NCI-H2081 (cell line): ENCODE measurements at places on chromosomes 16 and 17.

DNA sequence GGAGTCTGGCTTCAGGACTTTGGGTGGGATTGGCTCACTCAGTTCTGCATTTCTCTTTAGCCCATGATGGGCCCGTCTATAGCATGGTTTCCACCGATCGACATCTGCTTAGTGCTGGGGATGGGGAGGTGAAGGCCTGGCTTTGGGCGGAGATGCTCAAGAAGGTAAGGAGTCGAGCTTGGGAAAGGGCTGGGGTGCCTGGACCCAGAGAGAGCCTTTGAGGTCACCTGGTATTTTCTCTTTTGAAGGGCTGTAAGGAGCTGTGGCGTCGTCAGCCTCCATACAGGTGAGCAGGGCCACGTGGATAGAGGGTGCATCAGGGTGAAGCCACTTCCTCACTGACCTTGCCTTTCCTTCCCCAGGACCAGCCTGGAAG is 2.2 kb downstream of the THOC6 start:
- no peak for DNase-seq

DNA sequence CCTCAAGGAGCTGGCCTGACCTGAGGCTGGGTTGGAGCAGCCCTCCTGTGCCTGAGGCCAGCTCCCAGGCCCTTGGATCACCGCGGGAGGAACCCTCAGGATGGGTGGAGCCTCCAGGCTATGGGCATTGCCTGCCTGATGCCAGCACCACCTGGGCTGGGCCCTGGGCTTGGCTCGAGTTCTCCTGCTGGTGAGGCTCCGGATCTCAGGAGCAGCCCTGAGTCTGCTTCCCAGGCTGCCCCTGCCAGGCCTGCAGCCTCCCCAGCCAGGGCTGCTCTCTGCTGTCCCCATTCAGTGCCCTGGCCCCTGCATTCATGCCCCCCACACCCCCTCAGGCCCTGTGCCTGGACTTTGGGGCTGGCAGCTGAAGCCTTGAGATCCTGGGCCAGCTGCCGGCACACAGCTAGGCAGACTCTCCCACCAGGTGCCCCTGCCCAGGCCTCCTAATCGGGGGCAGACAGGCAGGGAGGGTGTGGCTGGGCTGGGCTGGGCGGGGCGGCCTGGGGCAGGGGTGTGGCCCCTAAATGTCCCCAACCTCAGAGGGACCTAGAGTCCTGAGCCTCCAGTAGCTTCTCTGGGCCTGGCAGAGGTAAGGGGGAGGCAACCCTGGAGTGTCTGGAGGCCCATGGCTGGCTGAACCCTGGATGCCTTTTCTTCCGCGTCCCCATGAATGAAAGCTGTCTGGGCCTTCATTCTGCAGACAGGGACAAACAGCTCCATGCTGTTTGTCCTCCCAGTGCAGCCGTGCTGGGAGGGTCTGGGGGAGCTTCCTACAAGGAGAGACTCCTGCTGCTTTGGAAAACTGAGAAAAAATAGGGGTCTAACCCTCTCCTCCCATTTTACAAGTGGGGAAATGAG is 1.1 kb upstream of the PIGQ start:
- no peak for DNase-seq

- no peak for DNase-seq
Observed at GRCh38 chr17:16417896-16418684, 2.7 kb downstream of the TRPV2 start.

- no peak for DNase-seq
Observed at GRCh38 chr16:88570691-88571092, 489 bp downstream of the ZC3H18 start.

DNA sequence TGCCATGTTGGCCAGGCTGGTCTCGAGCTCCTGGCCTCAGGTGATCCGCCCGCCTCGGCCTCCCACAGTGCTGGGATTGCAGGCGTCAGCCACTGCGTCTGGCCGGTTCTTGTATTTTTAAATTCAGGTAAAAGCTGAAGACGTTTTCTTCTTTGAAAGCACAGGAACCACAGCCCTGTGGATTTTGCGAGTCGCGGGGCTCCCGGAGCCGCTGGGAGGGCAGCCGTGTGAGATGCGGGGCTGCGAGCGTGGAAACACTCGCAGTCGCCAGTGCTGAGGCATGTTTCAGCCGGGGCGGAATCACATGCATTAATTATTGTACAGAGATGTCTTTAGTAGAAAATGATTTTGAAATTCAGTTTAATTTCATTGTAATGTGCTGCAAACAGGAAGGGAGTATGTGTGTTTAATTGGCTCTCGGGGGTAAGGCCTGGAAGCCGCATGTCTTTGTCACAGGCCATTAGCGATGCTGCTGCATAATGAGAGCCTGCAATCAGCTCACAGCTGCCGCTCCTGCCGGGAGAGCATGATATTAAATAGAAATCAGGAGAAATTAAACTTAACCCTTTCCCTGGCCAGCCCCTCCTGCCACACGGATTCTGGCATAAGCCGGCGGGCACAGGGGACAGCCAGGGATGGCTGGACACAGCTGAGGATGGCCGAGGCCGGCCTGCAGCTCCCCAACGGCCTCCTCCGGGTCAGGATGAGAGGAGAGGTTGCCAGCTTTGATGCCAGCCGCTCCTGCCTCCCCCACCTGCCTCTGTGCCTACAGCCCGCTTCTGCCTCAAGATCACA is 35.4 kb upstream of the CDH15 start:
- peak; percentile 88 for DNase-seq

DNA sequence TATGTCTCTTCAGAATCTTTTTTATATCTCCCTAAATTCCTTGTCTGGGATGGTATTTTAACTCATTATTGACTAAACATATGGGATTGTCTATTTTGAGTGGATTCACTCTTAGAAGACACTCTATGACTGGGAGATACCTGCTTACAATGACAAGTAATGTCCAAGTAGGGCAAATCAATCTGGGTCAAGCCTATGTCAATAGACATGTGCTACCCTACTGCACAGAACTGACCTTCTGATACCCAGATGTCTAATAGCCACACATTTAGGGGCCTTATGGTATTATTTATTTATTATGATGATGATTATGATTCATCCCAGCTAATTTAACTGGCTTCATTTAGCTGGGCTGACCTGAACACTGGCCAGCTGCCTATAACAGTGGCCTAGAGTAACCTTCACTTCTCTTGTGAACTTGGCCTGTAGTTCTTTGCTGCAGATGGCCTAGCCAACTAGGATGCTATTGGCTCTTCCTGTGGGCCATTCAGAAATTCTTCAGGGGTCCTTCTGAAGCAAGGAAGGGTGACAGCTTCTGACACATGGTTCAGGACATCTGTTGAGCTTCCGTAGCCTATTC is 138.0 kb downstream of the ANKFN1 start:
- no peak for DNase-seq
